ENCODE measurements at places on chromosomes 13 and 19.

GRCh38 chr19:15296841-15297415, 35.4 kb downstream of the BRD4 start:
- no peak for DNase-seq

- DNase-seq: no peak
These were observed 53.8 kb downstream of the PARP4 start for GRCh38 chr13:24458736-24459135.

GRCh38 chr13:90872491-90873025, 474.9 kb upstream of the MIR17HG start:
- DNase-seq: no peak

GRCh38 chr13:97435794-97436193, 1.8 kb downstream of the RAP2A start:
- no peak for DNase-seq

- no peak for DNase-seq
These were observed 36.3 kb upstream of the PSG9 start for GRCh38 chr19:43305642-43306041.

GRCh38 chr13:98260357-98261164, 83.5 kb upstream of the RNF113B start:
- DNase-seq: no peak

DNA sequence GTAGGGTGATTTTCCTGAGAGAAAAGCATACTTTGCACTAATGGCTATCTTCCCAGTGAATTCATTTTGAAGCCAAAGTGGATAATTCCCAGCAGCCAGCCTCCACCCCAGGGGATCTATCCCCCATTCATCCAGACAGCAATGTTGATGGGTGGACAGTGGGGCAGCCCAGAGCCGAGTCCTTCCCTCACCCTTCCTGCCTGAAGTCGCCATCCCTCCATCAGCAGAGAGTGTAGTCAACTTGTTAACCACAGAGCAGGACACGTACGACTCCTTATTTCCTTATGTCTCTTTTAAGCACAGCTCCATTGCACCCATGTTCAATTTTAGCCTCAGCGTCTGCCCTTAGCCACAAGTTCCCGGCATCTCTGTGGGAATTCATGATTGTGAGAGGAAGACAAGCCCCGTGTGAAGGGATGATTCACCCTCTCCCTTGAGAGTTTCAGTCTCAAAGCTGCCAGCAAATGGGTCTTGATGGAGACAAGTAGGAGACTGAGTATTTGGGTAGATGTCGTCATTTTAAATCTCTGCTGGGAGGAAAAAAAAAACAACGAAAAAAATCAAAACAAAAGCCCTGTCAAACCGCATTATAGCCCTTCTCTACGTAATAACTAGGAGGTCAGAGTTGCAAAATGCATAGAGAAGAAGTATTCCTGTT, 58.3 kb upstream of the MEDAG start:
- no peak for DNase-seq

GRCh38 chr13:66899955-66900354, 330.2 kb downstream of the PCDH9 start:
- no peak for DNase-seq

- no peak for DNase-seq
These were observed 14.0 kb downstream of the ZNF114 start for GRCh38 chr19:48283908-48284307.

GRCh38 chr13:58583966-58584365, 952.4 kb downstream of the PCDH17 start:
- no peak for DNase-seq

- no peak for DNase-seq
These were observed 1045.4 kb upstream of the MIR17HG start for GRCh38 chr13:90302107-90302506.

GRCh38 chr19:35240327-35240726, 8.5 kb upstream of the LSR start:
- DNase-seq: no peak

DNA sequence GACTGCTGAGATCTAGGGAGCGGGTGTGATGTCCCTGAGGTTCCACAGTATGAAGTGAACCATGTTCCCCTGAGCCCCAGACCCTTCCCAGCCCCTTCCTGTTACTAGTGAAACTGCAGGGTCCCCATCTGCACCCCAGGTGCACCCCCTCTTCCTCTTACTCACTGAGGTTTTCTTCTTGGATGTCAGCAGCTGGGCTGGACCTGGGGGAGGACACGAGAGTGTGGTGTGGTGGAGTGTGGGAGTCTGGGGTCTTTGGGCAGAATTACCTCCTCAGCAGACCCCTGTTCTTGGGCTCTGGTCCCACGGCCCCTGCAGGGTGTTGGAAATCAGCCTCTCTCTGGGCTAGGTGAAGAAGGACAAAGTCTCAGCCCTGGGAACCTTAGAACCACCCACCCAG, 3.3 kb upstream of the LILRA6 start:
- no peak for DNase-seq

- no peak for DNase-seq
These were observed 47.1 kb downstream of the LNX2 start for GRCh38 chr13:27573265-27573664.

- no peak for DNase-seq
These were observed 488.1 kb downstream of the COG6 start for GRCh38 chr13:40143559-40143958.

DNA sequence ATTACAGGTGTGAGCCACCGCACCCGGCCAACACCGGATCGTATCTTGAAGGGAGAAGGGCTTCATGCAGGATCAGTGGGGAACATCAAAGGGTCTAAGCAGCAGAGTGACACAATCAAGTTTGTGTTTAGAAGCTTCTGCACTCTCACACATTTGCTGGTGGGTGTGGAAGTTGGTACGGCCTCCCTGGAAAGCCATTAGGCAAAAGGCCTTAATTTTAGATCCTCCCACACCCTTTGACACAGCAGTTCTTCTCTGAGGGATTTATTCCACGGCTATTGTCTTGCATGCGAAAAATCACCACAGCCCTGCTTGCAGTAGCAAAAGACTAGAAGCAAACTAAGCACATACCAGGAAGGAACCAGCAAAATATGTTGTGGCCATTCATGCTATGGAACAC, 18.3 kb upstream of the SLC1A5 start:
- no peak for DNase-seq

GRCh38 chr19:47780215-47780551, 1.7 kb downstream of the SELENOW start:
- no peak for DNase-seq

- DNase-seq: no peak
These were observed 25.9 kb downstream of the EFNA2 start for GRCh38 chr19:1311543-1312091.

DNA sequence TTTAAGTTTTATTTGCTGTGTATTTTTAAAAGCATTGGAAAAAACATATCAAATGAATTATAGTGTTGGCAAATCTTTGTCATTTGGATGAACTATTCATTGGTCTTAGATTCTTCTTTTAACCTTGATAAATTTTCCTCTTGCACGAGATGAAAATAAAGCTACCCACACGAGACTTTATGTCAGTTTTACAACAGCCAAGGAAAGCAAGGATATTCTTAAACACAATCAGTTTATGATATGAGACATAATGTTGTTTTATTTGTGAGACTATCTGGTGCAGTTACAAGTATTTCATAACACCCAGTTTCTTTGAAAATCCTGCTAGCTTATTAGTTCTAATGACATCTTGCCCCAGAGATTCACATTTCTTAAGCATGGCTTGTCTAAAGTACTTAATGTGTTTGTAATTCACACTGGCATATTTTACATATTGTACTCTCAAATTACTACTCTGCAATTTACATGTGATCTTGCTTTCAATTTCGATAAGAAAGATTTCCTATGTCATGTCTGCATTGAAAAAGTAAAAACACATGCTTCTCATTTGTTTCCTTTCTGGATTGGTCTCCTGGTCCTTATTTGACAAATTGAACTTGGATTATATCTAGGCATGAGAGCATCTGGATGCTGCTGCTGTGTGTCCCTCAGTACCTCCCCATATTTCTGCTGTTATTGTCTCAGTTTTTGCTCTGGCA, 955.5 kb upstream of the PCDH9 start:
- no peak for DNase-seq

- peak; percentile 56 for DNase-seq
These were observed 198.4 kb downstream of the NDFIP2 start for GRCh38 chr13:79679334-79679733.

- DNase-seq: no peak
These were observed at the start of gene FPR1 for GRCh38 chr19:51751655-51752054. TSS of gene FPR1 (minus strand) at chr19:51751878. CDS start at chr19:51746994, 4,884 bp downstream.

DNA sequence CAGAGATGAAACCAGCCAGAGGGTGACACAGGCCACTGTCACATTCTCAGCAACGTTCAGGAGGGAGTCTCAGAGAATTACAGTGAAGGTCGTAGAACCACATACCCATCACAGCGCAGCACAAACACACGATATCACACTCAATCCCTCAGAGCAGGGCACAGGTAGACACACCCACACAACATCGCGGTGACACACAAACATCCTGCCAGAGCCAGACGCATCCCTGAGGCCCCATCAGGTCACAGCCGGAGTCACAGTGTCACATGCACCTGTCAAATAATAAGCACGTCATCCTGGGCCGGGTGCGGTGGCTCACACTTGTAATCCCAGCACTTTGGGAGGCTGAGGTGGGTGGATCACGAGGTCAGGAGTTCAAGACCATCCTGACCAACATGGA, 17.5 kb downstream of the ELAVL3 start:
- DNase-seq: no peak

- no peak for DNase-seq
These were observed 1434.7 kb downstream of the SLITRK1 start for GRCh38 chr13:82447416-82448077.

DNA sequence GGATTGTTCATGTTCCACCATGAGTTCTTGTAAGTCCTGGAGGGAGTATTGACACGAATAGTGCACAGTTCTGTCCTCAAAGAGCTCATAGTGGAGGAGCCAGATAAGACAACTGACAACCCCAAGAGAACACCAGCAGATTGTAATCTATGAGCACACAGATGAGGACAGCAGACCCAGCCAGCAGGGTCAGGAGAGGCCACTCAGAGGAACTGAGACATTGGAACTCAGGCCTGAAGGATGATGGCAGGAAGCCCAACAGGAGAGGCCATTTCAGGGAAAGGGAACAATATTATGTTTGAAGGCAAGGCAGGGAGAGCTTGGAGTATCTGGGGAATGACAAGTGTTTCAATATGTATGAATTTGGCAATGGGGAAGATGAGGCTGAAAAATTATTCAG, 63.7 kb upstream of the IPO5 start:
- no peak for DNase-seq

DNA sequence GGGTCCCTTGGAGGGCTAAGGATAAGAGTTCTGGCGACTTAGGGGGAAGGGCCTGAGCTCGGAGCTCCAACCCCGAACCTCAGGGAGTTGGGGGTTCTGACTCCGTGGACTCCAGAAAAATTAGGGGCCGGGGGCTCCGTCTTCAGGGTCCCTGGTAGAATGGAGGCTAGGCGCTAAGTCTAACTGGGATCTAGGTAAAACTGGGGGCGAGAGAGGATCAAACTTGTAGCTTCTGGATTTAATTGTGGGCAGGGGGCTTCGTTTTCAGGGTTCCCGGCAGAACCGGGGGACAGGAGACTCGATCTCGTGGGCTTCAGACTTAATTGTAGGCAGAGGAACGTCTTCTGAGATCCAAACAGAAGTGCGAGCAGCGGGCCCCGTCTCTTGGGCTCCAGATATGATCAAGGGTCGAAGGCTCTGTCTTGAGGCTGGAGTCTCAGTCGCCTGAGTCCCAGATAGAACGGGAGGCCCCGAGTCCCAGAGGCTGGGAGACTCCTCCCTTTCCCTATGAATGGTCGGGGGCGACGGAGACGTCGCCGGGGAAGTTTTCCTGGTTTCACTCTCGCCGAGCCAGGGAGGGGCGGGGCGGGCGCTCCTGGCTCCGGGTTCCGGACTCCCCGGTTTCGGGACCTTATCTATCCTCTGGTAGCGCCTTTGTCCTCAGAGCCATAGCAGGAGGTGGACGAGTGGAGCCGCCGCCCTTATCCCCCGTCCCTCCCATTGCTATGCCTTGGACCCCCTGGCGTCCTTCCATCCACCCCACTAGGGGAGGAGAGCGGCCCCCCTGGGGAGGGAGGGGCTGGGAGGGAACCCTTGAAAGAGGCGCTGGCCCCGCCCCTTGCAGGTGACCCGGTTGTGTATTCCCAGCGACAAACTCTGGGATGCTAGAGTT, 1.3 kb downstream of the NECTIN2 start:
- peak; percentile 72 for DNase-seq

DNA sequence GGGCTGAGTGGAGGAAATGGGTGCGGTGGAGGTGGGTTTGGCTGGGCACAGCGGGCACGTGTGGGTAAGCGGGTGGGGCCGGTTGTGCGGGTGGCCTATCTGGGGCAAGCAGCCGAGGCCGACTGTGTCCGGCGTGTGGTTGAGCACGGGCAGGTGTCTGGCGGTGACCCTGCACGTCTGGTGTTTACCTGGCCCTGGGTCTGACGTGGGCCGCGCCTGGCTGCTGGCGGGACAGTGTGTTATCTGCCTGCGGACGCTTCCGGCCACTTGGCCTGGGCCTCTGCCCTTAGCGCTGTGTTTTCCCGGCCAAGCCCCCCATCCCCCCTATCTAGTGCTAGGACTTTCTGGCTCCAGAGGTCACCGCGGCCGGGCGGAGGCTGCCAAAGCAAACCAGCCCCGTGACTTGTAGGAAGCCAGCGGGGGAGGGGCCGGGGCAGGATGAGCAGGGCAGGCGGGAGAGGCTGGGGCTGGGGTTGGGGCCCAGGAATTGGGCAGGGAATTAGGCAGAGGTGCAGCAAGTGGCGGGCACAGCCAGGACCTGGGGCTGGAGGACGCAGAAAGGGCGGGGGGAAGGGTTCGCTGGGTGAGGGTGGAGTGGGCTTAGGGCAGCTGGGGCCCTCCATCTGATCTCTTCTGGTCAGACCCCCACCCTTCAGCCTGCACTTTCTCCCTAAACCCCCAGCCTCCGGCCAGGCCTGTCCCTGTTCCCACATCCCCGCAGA, 534 bp upstream of the HPN start:
- DNase-seq: peak; percentile 100

DNA sequence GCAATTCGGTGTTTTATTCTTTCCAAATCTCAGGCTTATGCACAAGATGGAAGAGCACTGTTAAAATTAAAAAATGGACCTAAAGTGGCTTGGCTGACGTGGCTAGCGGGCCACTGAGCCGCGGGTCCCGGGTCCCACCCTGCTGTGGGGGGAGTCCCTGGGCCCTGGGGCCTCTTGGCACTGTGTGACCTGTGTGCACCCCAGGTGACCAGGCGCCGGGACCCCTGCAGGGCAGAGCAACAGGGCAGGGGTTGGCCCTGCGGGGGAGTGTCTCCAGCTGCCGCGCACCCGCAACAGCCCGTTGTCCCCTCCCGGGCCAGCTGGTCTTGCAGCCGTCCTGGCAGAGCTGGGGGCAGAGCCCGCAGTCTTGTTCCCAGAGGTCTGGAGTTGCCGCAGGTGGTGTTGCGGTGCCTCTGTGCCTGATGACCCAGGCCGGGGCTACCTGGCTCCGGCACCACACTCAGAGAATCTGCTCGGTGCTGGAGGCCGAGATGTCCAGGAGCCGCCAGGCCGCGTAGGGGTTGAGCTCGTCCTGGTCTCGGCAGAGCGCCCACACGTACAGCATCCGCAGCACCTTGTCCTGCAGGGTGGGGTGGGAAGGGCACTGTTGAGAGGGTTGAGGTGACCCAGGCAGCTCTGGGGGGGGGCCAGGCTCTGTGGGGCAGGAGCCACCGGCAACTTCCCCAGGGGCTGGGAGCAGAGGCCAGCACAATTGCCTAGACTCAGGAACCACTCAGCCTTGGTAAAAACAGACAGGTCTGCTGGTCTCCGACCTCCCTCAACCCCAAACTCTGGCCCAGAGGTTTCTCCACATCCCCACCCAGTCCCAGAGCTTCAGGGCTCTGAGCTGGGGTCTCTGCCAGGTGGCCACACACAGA, 1.0 kb upstream of the CTXN1 start:
- peak; percentile 50 for DNase-seq
